Spinal cord (tissue), 10 donors: ENCODE measurements at places on chromosomes 5 and 9. TPM values are rescaled to one million over a fixed set of nuclear protein-coding genes. Genes with fewer than 3 reads are reported as not detected.
A peak's percentile ranks its signal among the peaks of the same experiment; 100 is the strongest.

DNA sequence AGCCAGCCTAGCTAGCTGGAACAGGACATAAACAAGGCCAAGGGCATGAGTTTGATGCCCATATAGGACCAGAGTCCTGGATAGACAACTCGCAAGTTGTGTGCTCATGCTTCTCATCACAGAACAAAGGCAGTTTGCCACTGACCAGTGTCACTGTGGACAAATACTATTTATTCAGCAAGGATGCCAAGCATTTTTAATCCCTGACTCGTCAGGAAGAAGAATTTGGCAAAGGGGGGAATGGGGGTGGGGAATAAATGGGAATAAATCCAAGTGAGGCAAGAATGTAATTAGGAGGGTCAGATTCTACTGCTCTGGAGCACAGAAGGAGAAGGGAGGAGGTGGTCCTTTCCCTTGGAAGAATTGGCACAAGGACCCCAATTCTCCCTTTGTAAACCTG lies 46.8 kb upstream of the ANKRD55 start:
- H3K27ac ChIP-seq: no peak overlapping the region
- no peaks in the 10 kb centered on the region for H3K36me3 ChIP-seq
- DNase-seq: no peak

The ANKRD20A1 gene
- total RNA-seq: 8.5 TPM

- no peak for DNase-seq
- no peak overlapping the region for H3K4me3 ChIP-seq
- H3K4me1 ChIP-seq: no peaks in the 10 kb centered on the region
- H3K27me3 ChIP-seq: no peaks in the 10 kb centered on the region
- no peaks in the 10 kb centered on the region for H3K36me3 ChIP-seq
Observed at GRCh38 chr5:59496524-59497134, 396.9 kb downstream of the PDE4D start.

The TRIP13 gene
- total RNA-seq: 7.3 TPM

The PCA3 gene
- total RNA-seq: 0.50 TPM

GRCh38 chr5:175746851-175747250 lies 89.0 kb downstream of the HRH2 start:
- H3K27me3 ChIP-seq: no peaks in the 10 kb centered on the region
- H3K4me3 ChIP-seq: no peak overlapping the region
- H3K27ac ChIP-seq: no peak overlapping the region
- peaks cover 3% of the 10 kb centered on the region for H3K4me1 ChIP-seq
- H3K36me3 ChIP-seq: no peaks in the 10 kb centered on the region

The IL17B gene
- total RNA-seq: 4.0 TPM

DNA sequence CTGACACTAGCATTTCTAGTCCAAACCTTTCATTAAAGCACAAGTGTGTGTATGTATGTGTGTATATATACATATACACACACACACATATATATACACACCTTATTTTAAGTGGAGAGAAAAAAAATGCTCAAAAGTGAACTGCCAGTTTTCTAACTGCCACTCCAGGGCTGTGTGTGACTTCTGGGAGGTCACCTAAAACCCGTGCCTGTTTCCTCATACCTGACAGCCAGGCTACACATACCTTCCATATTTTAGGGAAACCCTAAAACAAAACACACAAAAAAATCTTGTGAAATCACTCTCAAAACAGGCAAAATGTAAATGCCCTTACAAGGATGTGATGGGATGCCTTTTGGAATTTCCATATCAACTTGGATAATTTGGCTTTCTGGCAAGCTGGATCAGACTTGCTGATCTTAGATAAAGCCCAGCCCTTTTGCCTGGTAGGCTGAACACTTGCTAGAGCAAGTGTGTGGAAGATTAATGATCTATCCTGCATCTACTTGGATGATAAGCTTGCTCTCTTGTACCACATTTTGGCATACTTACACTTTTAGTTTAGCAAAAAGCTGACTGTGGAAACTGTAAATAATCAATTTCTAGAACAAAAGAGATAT lies 127.8 kb downstream of the GNAQ start:
- no peaks in the 10 kb centered on the region for H3K27me3 ChIP-seq
- no peak overlapping the region for H3K4me3 ChIP-seq
- H3K4me1 ChIP-seq: no peaks in the 10 kb centered on the region
- no peak for DNase-seq
- no peaks in the 10 kb centered on the region for H3K36me3 ChIP-seq

The ADCY2 gene
- 43.1 TPM for total RNA-seq

The PLAC8L1 gene
- 0.39 TPM for total RNA-seq

- no peak overlapping the region for H3K4me3 ChIP-seq
- no peak for DNase-seq
- H3K36me3 ChIP-seq: peaks cover 75% of the 10 kb centered on the region
- H3K27me3 ChIP-seq: no peaks in the 10 kb centered on the region
- H3K27ac ChIP-seq: no peak overlapping the region
- peaks cover 7% of the 10 kb centered on the region for H3K4me1 ChIP-seq
Observed at GRCh38 chr9:137955586-137955985, 78.0 kb downstream of the CACNA1B start.

- H3K4me1 ChIP-seq: no peaks in the 10 kb centered on the region
- H3K4me3 ChIP-seq: no peak overlapping the region
- H3K27me3 ChIP-seq: no peaks in the 10 kb centered on the region
- no peaks in the 10 kb centered on the region for H3K36me3 ChIP-seq
- no peak for DNase-seq
Observed at GRCh38 chr9:74765481-74765971, 122.2 kb downstream of the TRPM6 start.

The ALDH1A1 gene
- total RNA-seq: 26.4 TPM

- H3K27ac ChIP-seq: no peak overlapping the region
- no peaks in the 10 kb centered on the region for H3K36me3 ChIP-seq
Observed at GRCh38 chr9:76099516-76099915, 209.0 kb downstream of the PCSK5 start.

DNA sequence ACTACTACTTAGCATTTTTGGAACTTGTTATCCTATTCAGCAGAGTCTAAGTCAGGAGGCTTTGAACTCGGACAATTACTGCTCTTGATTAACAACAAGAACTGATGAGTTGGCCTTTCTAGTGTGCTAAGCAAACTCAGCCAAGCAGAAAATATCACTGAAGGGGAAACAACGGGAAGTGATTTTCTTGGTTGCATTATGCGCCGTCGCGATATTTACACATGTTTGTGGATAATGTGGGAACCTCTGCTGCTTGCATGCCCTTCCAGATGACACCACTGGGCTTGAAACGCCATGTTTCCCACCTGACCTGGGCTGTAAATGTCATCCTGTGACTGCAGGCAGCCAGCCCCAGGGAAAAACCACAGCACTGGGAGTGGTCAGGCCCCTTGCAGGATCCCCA lies 205.5 kb downstream of the PAX5 start:
- DNase-seq: peak; percentile 77
- no peaks in the 10 kb centered on the region for H3K27me3 ChIP-seq
- H3K27ac ChIP-seq: peak overlapping the region; percentile 29
- no peak overlapping the region for H3K4me3 ChIP-seq
- H3K4me1 ChIP-seq: peaks cover 20% of the 10 kb centered on the region

GRCh38 chr5:133821311-133821741 lies 147.1 kb downstream of the C5orf15 start:
- no peak overlapping the region for H3K27ac ChIP-seq
- peaks cover 15% of the 10 kb centered on the region for H3K4me1 ChIP-seq
- no peaks in the 10 kb centered on the region for H3K36me3 ChIP-seq
- H3K27me3 ChIP-seq: peaks cover 8% of the 10 kb centered on the region

The OLFM1 gene
- total RNA-seq: 125 TPM

GRCh38 chr9:137281345-137282116 lies 4.0 kb downstream of the TOR4A start:
- H3K36me3 ChIP-seq: peaks cover 7% of the 10 kb centered on the region
- no peak overlapping the region for H3K27ac ChIP-seq
- DNase-seq: no peak
- H3K4me3 ChIP-seq: no peak overlapping the region
- H3K27me3 ChIP-seq: peaks cover 48% of the 10 kb centered on the region
- peaks cover 26% of the 10 kb centered on the region for H3K4me1 ChIP-seq

- peaks cover 7% of the 10 kb centered on the region for H3K4me1 ChIP-seq
- H3K4me3 ChIP-seq: no peak overlapping the region
- H3K27me3 ChIP-seq: no peaks in the 10 kb centered on the region
Observed at GRCh38 chr9:69542942-69543704, 129.0 kb downstream of the APBA1 start.

DNA sequence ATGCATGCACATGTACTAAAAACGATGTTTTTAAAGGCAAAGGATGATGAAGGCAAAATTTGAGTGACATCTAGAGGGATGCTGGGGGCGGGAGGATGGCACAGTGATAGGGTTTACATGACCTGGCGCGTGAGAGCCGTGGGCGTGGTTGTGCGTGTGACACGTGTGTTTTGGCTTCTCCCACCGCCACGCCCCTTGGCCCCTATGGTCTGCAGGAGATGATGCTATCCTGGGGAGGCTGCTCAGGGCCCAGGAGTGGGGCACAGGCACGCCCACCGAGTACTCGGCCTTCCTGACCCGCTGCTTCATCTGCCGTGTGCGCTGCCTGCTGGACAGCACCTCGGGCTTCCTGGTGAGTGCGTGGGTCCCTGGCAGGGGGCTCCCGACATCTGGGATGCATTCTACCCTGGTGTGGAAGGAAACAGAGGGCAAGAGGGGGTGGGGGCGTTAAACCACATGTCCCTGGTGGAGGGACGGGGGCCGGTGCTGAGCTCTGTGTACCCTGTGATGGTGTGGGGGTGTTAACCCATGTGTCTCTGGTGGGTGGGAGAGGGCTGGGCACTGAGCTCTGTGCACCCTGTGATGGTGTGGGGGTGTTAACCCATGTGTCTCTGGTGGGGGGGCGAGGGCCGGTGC lies 19.2 kb upstream of the EXOC3 start:
- no peak overlapping the region for H3K4me3 ChIP-seq
- H3K36me3 ChIP-seq: peaks cover 15% of the 10 kb centered on the region
- peaks cover 2% of the 10 kb centered on the region for H3K4me1 ChIP-seq
- no peak overlapping the region for H3K27ac ChIP-seq

GRCh38 chr9:130088051-130088450 lies 34.3 kb downstream of the GPR107 start:
- no peak overlapping the region for H3K4me3 ChIP-seq
- no peaks in the 10 kb centered on the region for H3K4me1 ChIP-seq
- DNase-seq: no peak

- no peaks in the 10 kb centered on the region for H3K36me3 ChIP-seq
- no peak overlapping the region for H3K4me3 ChIP-seq
- H3K27me3 ChIP-seq: peaks cover 4% of the 10 kb centered on the region
- H3K27ac ChIP-seq: no peak overlapping the region
- peaks cover 33% of the 10 kb centered on the region for H3K4me1 ChIP-seq
Observed at GRCh38 chr9:89743216-89743572, 138.4 kb downstream of the GADD45G start.

DNA sequence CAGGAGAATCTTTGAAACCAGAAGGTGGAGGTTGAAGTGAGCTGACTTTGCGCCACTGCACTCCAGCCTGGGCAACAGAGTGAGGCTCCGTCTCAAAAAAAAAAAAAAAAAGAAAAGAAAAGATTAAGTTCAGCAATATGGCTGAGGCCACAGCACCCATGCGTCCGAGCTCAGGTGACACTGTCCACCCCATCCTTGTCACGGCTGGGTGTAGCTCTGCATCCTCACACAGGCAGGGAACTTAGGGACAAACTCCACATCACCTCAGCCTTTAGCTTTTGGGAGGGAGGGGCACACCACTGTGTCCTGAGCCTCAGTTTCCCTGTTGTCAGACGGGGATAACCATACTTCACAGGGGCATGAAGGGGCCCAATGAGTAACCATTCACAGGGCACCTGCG lies 15.5 kb downstream of the FGD3 start:
- H3K36me3 ChIP-seq: peaks cover 16% of the 10 kb centered on the region
- H3K27me3 ChIP-seq: no peaks in the 10 kb centered on the region
- H3K4me1 ChIP-seq: peaks cover 15% of the 10 kb centered on the region
- no peak overlapping the region for H3K4me3 ChIP-seq

DNA sequence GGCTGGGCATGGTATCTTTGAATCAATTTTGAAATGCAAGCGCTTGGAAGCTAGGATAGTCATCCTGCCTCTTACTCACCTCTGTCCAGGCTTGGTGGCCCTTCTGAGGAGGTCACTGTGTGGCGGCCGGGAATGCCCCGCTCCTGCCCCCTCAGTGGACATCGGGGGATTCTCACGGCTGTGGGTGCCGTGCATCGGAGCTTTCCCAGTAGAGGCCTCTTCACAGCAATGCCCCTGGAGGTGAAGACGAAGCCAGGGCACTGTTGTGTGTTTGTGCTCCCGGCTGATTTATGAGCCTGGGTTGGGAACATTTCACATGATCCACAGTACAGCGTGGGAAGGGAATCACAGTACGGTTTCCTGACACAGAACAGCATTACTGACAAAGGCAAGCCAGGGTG lies 147.5 kb downstream of the NXNL2 start:
- no peak overlapping the region for H3K4me3 ChIP-seq
- peaks cover 29% of the 10 kb centered on the region for H3K4me1 ChIP-seq
- H3K36me3 ChIP-seq: no peaks in the 10 kb centered on the region
- H3K27me3 ChIP-seq: no peaks in the 10 kb centered on the region

DNA sequence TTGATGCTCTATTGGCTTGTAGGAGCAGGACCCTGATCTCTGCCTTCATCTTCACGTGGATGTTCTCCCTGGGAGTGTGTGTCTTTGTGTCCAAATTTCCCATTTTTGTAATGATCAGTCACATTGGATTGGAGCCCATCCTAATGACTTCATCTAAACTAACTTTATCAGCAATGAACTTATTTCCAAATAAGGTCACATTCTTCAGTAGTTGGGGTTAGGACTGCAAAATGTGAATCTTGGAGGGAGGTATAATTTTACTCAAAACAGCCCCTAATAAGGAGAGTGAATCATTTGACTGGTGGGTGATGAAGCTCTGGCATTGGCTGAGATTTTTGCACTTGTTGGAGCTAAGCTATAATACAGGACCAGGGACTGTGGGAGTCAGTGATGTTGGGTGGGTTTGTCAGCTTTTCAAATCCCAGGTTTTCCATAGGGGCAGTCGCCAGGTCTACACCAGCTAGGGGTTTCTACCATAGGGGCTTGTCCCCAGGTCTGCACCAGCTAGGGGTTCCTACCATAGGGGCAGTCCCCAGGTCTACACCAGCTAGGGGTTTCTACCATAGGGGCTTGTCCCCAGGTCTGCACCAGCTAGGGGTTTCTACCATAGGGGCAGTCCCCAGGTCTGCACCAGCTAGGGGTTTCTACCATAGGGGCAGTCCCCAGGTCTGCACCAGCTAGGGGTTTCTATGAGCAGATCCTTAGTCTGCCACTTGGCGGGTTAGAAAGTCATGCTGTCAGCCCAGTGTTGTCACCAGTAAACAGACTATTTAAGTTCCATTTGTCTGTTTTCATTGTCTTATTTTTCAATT lies 382.6 kb upstream of the DAP start:
- no peak overlapping the region for H3K27ac ChIP-seq
- no peak overlapping the region for H3K4me3 ChIP-seq
- H3K27me3 ChIP-seq: no peaks in the 10 kb centered on the region
- H3K4me1 ChIP-seq: peaks cover 5% of the 10 kb centered on the region
- peaks cover 10% of the 10 kb centered on the region for H3K36me3 ChIP-seq

- H3K27ac ChIP-seq: no peak overlapping the region
- no peak overlapping the region for H3K4me3 ChIP-seq
- H3K4me1 ChIP-seq: no peaks in the 10 kb centered on the region
Observed at GRCh38 chr9:115849679-115850412, 303.7 kb upstream of the PAPPA start.

DNA sequence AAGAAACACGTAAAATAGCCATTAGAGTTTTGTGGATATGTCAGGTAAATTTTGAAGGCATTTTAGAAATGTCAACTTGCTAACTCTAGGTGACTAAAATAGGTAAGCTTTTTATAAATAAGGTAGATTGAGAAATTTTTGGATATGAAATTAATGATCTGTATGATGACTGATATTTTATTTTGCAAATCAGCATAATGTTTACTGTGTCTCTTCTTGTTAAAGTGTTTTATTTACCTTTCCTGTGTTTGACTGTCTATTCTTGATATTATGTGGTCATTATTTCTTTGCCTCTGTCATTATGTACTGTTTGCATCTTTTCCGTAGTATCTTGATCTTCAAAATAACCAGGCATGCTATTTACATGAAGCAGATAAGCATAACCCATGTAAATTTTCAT lies 58.4 kb downstream of the ZCCHC7 start:
- no peaks in the 10 kb centered on the region for H3K27me3 ChIP-seq
- no peaks in the 10 kb centered on the region for H3K4me1 ChIP-seq
- DNase-seq: no peak
- no peak overlapping the region for H3K4me3 ChIP-seq
- H3K36me3 ChIP-seq: no peaks in the 10 kb centered on the region
